CD4-positive, alpha-beta T cell treated with Interleukin-21 for 1 hour (primary cell): ENCODE measurements at places on chromosomes 13 and 19.

DNA sequence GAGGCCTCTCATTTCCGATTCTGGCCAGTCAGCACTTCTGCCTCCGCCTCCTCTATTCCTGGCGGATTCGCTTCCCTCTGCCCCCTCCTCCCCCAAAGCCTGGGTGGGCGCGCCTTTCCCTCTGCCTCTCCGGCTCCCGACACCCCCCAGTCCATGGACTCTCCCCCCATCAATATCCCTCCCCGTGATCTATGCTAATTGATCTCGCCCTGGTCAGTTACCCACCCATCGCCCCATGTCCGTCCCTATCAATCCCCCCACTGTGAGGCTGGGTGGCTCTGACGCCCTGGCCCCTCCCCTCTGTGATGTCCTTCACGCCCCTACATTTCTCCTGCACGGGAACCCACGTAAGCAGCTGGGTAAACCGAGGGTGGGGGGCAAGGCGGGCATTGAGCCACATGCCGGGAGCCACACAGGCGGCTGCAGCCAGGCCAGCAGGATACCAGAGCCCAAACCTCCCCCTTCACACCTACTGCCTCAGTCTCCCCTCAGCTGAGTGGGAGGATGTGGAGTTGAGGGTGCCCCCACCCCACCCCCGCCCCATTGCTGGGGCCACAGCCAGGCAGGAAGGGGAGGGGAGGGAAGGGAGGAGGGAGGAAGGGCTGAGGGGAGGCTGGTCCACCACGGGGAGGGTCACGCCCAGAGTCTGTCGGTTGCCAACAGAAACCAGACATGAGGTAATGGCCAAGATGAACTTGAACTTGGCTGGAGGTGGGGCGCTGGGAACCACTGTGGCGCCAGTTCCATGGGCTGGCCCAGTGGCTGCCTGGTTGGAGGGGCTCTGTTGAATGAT lies 21.0 kb downstream of the SMIM24 start:
- no peak for DNase-seq

- no peak for DNase-seq
Observed at GRCh38 chr19:18090545-18091216, 3.9 kb upstream of the IL12RB1 start.

- no peak for DNase-seq
Observed at GRCh38 chr19:19137556-19138108, 646 bp downstream of the TMEM161A start.

DNA sequence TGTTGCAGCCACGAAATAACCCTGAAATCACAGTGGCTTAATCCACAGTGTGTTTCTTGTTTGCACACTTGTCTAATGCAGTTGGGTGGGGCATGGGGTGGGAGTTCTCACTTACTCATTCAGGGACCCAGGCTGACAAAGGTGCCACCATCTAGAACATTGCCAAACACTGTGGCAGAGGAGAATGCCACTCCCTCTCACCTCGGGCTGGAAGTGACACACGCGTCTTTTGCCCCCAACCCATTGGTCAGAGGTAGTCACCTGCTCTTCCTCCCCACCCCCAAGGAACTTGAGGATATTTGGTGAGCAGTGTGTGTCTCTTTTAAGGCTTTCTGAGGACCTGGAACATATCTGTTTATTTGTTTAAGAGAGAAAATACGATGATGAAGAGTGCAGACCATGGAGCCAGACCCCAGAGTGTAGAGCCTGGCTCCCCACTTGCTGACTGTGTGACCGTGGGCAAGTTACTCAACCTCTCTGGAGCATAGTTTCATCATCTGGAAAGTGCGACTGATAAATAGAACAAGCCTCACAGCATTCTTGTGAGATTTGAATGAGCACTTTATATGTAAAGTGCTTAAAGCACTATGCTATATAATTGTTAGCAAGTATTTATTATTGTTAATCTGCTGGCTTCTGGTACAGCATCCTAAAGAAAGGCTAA lies 17.4 kb downstream of the GPR183 start:
- DNase-seq: peak; percentile 79

DNA sequence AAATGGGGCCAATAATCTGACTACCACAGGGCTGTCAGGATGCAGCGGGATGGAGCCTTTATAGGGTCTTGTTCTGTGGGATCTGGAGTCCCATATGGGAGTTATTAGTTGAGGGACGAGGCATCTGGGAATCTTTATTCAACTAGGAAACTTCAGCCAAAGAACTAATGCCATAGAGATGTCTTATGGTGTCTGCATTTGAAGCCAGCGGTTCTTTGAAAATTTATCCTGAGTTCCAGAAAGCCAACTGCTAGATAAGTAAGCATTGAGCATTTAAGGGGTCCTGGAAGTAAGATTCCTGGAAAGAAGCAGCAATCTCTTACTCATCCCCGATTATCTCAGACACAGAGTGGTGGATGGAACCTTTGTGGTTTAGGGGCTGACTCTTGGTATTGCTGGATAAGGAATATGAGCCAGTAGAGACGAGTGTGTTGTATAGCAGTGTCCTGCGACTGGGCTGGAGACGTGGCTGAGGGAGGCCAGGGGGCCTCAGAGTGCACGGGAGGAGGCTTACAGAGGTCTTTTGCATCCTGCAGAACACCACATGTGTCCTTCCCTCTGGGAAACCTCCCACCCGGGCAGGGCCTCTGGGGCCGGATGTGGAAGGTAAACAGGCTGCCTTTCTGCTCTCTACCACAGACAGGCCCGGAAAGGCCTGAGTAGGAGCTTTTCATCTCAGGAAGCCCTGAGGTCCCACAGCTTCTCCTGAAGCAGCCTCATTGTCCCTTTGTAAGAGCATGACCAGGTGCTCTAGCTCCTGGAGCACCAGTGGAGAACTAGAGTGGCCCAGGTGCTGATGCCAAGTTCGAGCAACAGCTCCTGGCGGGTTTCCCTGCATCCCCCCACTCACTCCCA lies 28.8 kb downstream of the ACTN4 start:
- no peak for DNase-seq

GRCh38 chr13:19179916-19180315 lies 1.7 kb downstream of the TUBA3C start:
- DNase-seq: no peak

DNA sequence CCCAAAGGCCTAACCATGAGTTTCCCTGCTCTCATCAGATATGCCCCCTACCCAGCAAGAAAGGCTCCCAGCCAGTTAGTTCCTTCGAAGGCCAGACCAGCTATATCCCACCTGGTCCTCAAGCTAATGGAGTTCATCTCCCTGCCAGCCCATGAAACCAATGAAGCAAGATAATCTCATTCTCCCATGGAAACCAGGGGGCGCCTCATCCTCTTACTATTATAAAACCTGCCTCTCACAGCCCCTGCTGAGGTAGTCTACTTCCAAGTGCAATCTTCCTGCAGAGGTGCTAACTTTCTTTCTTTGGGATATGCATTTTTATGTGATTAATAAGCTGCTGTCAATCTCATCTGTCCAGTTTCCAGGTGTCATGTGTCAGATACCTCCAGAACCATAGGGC lies 34.0 kb upstream of the ZNF573 start:
- DNase-seq: no peak

DNA sequence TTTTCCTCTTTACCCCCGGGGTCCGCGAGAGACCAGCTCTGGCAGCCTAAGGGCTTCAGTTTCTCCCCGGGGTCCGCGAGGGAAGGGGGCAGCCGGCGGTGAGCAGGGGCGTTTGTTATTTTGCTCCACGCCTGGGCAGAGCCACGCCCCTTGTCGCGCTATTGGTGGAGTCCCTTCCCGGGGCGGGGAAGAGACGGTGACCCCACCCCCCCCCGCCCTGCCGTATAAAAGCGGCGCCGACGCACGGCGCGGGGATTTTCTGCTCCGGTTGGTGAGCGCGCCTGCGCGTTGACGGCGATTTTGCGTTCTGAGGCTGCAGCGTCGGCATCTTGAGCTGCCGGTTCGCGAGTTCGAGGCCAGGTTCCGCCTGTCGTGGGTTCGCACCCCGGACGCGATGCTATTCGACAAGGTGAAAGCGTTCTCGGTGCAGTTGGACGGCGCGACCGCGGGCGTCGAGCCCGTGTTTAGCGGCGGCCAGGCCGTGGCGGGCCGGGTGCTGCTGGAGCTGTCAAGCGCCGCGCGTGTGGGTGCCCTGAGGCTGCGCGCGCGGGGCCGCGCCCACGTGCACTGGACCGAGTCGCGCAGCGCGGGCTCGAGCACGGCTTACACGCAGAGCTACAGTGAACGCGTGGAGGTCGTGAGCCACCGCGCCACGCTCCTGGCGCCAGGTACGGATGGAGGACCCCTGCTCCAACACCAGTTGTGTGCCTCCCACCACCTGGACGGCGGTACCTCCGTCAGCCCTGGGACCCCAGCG lies at the start of gene ARRDC2:
ARRDC2 (plus strand) TSS at position 254 of the 757 bp plus-strand sequence; CDS start at position 395, 141 bp downstream.
- DNase-seq: peak; percentile 93

- DNase-seq: peak; percentile 85
Observed at GRCh38 chr19:1650650-1651567, 1.5 kb downstream of the TCF3 start.

- DNase-seq: no peak
Observed at GRCh38 chr19:3969435-3970312, 1.2 kb downstream of the DAPK3 start.

GRCh38 chr19:55642153-55643002 lies 1.1 kb upstream of the ZNF581 start:
- peak; percentile 22 for DNase-seq

GRCh38 chr13:51444922-51445321 lies 7.9 kb downstream of the INTS6 start:
- peak; percentile 39 for DNase-seq

- DNase-seq: no peak
Observed at GRCh38 chr19:11749751-11750150, 11.0 kb upstream of the ZNF823 start.

- DNase-seq: no peak
Observed at GRCh38 chr13:22201375-22201925, 530.6 kb downstream of the FGF9 start.

DNA sequence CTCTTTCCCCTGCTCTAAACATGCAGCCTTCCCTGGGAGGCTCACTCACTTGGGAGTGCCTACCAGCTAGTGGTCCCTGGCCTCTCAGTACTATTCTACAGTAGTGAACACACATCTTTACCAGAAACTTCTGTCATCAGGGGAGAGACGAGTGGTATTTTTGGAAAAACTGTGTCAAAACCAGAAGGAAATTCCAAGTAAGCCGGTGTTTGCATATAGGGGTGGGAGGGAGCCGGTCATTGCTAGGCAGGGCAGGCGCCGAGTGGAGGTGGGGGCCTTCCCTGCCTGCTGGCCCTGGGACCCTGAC lies 7.0 kb downstream of the RPS9 start:
- no peak for DNase-seq

DNA sequence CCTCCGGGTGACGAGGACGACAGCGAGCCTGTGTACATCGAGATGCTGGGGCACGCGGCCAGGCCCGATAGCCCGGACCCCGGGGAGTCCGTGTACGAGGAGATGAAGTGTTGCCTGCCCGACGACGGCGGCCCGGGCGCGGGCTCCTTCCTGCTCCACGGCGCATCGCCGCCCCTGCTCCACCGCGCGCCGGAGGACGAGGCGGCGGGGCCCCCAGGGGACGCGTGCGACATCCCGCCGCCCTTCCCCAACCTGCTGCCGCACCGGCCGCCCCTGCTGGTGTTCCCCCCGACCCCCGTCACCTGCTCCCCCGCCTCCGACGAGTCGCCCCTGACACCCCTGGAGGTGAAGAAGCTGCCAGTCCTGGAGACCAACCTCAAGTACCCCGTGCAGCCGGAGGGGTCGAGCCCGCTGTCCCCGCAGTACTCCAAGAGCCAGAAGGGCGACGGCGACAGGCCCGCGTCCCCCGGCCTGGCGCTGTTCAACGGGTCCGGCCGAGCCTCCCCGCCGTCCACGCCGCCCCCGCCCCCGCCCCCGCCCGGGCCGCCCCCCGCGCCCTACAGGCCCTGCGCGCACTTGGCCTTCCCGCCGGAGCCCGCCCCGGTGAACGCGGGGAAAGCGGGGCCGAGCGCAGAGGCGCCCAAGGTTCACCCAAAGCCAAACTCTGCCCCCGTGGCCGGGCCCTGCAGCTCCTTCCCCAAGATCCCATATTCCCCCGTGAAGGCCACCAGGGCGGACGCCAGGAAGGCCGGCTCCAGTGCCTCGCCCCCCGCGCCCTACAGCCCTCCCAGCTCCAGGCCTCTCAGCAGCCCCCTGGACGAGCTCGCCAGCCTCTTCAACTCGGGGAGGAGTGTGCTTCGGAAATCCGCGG lies 511.3 kb downstream of the MYO16 start:
- no peak for DNase-seq

GRCh38 chr19:42165146-42165545 lies 32.9 kb upstream of the POU2F2 start:
- DNase-seq: no peak

DNA sequence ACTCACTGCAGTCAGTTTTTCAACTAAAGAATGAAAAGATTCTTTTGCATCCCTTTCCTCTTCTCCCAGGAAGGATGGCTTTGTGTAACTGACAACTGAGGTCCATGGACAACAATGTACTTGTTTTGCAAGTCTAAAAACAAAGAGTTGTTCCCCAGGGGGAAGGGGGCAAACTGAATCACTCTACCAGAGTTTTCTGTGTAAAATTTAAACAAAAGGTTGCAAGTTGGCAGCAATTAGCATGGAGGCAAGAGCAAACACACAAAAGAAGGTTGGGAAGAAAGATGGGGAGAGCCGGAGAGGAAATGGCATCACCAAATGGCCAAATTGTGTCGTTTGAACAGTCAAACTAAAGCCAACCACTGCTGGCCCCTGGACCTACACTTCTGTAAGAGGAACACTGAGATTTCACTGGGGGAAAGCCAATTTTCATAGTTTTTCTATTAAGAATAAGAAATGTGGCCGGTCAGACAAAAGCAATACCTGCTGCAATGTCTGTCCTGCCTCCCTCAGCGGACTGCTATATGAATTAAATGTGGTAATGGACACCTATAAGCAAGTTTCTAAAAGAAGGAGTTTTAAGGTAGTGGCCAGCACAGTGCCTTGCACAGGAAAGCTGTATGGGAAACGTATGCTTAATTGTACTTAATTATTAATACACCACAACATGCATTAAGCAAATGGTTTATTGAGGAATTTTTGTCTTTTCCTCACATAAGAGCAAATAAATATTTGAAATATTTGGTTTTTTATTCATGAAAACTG lies 16.1 kb upstream of the SACS start:
- no peak for DNase-seq

GRCh38 chr19:30074096-30074495 lies 132.1 kb downstream of the URI1 start:
- no peak for DNase-seq

DNA sequence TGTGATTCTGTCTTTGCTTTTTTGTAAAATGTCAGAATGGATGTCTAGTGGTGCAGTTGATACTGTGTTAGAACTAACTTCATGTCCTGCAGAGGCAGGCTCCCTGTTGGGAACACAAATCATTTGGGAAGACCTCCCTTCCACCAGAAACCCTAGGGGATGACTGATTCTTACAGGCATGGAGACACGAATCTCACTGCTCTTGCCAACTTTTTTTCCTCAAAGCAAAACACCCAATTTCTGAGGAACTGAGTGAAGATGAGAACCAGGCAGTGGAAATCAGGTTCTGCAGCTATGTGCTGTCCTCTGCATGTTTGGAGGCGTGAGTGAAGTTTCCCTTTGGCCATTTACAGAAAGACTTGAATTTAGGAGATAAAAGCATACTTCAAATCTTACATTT lies 87.5 kb upstream of the CSNK1A1L start:
- no peak for DNase-seq

GRCh38 chr13:26785838-26786630 lies 25.4 kb upstream of the GPR12 start:
- peak; percentile 80 for DNase-seq

- peak; percentile 86 for DNase-seq
Observed at GRCh38 chr19:35013041-35013819, 13.1 kb downstream of the GRAMD1A start.

GRCh38 chr13:41061914-41062837 lies 867 bp downstream of the WBP4 start:
- DNase-seq: peak; percentile 4
